T-helper 17 cell (primary cell): ENCODE measurements at places on chromosomes 12 and 14.

DNA sequence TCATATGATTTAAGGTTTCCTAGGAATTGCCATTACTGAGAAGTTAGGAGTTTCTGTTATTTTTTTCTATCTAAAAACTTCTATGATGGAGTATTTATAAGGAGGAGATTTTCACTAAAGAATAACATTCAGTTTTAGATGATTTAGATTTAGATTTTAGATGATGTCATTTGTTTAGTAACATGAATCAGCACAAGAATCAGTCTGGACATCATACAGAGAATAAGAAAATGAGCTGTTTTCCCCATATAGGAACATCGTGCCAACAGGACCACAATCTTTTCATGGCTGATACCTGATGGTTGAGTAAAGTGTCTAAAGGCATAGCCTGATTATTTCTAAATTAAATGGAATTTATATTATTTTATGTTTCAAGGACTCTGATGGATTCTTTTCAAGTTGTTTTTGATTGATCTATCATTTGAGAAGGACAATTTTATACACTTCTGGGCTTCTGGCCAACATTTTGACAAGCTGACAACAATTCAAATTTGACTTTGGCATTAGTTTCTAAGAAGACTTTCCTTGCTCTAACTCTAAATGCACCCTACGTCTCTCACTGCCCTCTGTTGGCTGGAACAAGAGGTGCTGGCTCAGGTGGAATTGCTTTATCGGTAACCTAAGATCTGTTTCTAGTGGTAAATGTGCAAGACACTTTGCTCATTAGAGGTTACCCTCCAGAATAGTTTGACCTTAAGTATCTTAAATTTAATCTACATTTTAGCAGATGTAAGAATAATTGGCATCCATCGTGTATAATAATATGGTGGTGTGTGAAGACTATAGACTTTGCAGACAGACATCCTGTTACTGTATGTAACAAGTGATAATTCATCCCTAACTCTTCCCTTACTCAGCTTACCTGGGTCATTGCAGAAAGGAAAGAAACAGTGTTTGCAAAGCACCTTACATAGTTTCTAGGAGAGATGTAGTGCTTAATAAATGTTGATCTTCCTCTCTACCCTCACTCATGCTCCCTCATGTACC is 42.8 kb upstream of the CPSF6 start:
- DNase-seq: no peak

DNA sequence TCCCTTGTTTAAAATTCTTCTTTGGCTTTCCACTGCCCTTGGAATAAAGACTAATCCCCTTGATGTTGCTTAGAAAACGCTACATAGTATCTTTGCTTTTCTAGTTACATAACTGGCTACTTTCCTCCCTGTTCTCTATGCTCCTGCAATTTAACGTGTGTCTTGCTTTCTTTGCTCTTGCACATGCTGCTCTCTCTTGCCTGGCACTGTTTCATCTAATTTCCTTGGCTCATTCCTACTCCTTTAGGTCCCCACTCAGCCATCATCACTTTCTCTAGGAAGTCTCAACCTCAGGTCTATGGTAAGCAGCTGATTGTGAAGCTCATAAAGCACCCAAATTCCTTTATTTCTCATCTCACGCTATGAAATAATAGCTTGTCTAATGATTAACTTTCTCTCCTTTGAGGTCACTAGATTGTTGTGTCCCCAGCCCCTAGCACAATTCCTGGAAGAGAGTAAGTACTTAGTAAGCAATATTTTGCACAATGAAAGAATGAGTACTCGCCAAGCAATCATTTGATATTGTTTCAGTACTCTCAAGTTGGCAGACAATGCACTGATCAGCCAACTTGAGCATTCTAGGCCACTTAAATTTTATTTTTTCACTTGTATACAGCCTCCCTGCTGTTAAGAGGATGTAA is 3.3 kb downstream of the ALDH6A1 start:
- DNase-seq: no peak

- DNase-seq: no peak
These were observed 28.2 kb upstream of the AMIGO2 start for GRCh38 chr12:47107926-47108325.

DNA sequence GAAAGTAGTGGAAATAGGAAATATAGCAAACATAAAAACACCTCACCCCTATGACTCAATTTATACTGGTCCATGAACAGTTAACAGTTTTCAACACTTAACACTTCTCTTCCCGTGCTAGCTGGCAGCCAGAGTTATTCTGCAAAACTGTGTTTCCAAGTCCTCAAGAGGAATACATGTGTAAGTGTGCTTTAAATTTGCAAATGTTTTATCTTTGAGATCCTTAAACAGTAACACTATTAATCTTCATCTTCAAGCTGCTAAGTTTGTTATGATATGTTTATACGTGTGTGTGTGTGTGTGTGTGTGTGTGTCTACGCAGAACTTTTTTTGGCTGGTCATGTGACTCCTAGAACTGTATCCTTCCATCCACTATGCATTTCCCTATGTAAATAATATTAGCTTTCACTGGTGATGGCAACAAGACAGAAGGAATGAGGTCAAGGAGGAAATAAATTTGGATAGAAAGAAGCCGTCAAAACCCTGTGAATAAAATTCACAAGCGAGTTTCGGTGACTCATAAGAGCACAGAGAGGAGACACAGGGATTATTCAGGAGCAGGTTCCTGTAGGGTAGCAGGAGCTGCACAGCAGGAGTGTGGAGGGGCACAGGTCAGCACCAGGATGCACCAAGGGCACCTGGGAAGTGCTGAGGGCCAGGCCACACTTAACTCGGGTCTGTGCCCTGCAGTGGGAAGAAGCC is 105.9 kb upstream of the ETV6 start:
- no peak for DNase-seq

DNA sequence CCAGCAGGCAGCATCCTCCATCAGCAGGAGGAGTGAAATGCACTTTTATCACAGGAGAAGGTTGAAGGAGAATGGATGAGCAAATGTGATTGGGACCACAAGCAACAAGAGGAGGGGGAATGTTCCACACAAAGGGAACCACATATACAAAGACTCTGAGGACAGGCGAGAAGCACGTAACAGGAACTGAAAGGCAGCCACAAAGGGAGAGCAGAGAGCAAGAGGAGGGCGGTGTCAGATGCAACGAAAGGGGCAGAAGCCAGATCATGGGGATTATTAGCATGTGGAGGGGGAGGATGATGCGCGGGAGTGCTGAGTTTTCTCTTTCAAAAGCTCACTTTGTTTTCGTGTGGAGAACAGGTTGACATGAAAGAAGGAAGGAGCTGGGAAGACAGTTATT is 241.1 kb downstream of the SPTSSA start:
- DNase-seq: no peak

DNA sequence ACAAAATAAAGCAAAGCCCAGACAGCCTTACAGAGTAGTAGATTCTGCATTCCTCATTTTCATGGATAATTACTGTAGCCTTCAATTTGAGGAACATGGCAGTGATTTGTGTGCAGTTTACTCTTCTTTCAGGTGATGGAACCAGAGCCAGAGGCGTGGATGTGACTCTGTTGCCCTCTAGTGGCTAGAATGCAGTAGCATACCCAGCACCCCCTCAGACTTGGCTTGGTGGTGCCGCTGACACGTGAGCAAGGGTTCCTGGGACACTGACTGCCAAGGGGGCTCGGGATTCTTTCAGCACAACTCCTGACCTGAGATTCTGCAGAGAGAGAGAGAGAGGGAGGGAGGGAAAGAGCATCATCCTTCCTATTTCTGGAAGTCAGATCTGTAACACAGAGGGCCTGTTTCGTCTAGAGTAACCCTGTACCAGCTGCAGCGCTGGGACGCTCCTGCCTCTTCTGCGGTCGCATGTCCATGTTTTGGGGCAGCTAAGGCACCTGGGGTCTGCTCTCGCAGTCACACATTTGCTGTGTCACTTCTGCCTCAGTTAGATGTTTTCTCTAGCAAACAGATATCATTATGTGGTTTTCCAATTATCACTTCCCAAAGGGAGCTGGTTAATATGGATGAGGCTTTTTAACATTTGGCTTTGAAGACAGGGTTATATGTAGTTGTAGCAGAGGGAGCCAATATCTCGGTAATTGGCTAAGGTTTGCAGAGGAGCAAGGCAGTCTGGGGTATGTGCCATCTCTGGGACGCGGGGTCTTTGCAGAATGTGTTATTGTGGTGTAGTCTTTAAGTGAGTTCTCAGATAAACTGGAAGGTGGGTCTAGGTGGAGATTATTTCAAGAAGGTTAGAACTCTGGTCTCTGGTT is 428.1 kb downstream of the NRXN3 start:
- peak; percentile 9 for DNase-seq

DNA sequence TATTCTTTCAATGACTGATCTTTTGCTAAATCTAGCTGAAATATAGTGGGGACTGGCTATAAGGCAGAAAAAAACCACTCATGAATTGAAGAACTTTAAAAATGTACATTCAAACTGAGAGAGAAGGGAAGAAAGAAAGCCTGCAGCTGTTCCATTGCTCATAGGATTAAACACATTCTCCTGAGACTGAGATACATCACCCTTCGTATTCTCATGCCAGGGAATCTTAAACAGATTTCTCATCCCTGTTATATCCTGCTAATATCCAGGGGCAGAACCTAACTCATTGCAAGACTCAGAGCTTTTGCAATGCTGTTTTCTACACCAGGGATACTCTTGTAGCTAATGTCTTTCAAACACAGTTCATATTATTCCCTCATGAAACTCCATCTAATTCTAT is 67.2 kb upstream of the ACSS3 start:
- DNase-seq: no peak

GRCh38 chr14:98950353-98950895 is 321.6 kb downstream of the BCL11B start:
- DNase-seq: no peak

- DNase-seq: no peak
These were observed 230.7 kb upstream of the SRRM4 start for GRCh38 chr12:118750666-118751065.

DNA sequence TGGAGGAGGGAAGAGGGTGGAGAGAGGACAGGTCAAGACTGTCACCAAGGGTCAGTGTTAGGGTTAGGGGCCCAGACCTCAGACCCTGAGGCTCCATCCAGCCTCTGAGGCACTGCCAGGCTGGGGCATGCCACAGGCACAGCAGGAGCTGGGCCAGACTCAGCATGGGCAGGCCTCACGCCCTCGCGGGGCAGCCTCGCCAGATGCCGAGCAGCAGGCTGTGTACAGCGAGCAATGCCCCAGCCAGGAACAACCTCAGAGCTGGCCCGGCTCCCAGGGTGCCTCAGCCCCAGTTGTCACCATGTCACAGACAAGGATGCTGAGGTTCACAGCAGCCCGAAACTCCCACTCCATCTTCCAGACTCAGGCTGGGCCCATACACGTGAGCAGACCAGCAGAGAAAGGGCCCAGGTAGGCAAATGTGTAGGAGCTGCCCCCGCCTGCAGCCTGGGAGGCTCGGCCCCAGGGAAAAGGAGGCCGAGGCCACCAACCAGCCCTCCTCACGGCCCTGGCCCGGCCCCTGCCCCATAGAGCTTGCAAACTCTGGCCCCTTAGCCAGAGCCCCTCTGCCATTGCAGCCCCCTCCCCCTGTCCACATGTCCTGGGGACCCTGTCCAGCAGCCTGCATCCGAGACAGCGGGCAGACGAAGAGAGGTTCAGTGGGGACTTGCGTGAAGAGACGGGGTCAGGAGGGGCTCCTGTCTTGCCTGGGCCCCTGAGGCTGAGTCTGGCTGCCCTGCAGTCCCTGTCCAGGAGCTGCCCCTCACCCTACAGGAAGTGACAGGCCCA is 7.5 kb downstream of the C14orf180 start:
- DNase-seq: no peak

- DNase-seq: no peak
These were observed 1.7 kb downstream of the NCOR2 start for GRCh38 chr12:124565656-124566160.

- no peak for DNase-seq
These were observed 94.2 kb upstream of the CNTN1 start for GRCh38 chr12:40598073-40598472.

GRCh38 chr14:105500036-105500725 is 9.1 kb downstream of the TEDC1 start:
- no peak for DNase-seq

DNA sequence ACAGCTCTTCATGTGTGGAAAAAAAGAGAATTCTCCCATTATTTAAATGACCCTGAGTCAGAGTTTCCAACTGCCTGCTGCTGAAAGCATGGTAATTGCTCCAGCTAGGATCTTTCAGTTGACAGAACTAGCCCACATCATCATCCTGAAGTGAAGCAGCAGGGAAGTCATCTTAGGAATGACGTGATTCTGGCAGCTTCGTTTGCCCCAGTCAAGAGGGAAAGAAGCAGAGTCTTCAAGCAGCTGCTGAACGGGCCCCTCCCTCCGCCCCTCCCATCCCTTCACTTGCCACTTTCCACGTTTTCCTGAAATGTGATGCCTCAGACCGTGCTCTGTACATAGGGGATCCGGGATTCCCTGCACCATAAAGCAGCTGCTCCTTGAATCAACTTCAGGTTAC is 455.0 kb upstream of the TMEM132C start:
- no peak for DNase-seq

- no peak for DNase-seq
These were observed 67.8 kb downstream of the VWF start for GRCh38 chr12:6056406-6057240.

GRCh38 chr14:101500061-101500460 is 61.2 kb upstream of the DIO3 start:
- no peak for DNase-seq

DNA sequence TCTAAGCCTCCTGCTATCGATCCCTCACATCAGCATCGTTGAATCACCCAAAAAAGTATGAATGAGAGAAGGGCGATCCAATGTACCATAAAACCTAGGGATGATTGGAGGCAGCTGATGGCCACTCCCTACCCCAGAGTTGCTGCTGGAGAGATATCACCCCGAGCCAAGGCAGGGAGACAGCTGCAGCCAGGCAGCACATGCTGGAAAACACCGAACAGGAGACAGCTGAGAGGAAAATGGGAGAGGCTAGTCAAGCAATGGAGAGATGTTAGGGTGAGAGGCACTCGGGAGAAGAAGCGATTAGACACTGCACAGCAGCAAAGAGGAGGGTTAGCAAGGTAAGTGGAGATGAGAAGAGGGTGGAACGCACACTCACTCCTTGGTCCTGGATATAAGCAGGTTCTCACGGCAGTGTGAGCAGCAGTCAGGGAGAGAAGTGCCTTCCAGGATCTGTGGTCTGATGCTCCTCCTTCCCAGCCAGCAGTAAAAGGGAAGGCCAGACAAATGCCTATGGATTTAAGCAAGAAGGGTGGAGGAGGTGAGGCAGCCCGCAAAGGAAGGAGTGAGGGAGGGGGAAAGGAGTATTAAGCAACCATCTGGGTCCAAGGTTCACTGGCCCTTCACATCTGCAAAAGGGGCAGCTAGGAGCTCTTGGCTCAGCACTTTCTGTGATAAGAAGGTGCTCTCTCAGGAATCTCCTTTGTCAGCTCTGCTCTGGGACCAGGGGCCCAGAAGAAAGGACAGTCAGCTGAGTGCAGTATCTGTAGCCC is at the start of gene SLC7A7:
TSS of gene SLC7A7 (minus strand) at position 495 of the 773 bp plus-strand sequence. CDS start 2,037 bp downstream, outside the sequence.
- no peak for DNase-seq
